Stimulated activated CD8-positive, alpha-beta memory T cell treated with anti-CD3 and anti-CD28 coated beads, Interleukin-7, amount 100 ng/mL, for 1 hour (primary cell): ENCODE measurements at places on chromosomes 2 and 18.

- no peak for DNase-seq
Measured at GRCh38 chr18:74869904-74870863, 272.5 kb downstream of the ZNF407 start.

- no peak for DNase-seq
Measured at GRCh38 chr2:193549661-193550060, 1354.9 kb upstream of the TMEFF2 start.

- DNase-seq = no peak
Measured at GRCh38 chr2:159226608-159227385, 59.7 kb downstream of the WDSUB1 start.

GRCh38 chr2:134218930-134219658, 34.8 kb upstream of the MGAT5 start:
- DNase-seq = no peak

- no peak for DNase-seq
Measured at GRCh38 chr2:55084641-55085040, 34.4 kb upstream of the RTN4 start.

GRCh38 chr2:147033044-147033443, 811.8 kb upstream of the ACVR2A start:
- DNase-seq = no peak

- no peak for DNase-seq
Measured at GRCh38 chr2:86416146-86416545, 25.0 kb upstream of the KDM3A start.

DNA sequence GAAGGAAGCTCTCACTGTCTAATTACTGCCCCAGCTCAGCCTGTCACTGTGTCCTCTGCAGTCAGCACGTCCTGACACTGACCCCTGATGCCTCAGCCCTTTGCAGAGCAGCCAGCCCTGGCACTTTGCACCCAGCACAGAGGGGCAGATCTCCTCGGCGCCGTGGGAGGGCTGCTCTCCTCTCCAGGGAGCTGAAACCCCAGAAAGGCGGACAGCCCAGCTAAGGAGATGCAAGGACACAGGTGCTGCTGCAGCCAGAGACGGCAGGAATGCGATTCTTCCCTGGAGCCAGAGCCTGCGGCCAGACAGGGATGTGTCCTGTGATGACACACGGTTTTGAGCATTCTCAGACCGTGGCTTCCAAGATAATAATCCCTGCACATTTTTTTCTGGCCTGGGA, 34.5 kb upstream of the SIX3 start:
- no peak for DNase-seq

DNA sequence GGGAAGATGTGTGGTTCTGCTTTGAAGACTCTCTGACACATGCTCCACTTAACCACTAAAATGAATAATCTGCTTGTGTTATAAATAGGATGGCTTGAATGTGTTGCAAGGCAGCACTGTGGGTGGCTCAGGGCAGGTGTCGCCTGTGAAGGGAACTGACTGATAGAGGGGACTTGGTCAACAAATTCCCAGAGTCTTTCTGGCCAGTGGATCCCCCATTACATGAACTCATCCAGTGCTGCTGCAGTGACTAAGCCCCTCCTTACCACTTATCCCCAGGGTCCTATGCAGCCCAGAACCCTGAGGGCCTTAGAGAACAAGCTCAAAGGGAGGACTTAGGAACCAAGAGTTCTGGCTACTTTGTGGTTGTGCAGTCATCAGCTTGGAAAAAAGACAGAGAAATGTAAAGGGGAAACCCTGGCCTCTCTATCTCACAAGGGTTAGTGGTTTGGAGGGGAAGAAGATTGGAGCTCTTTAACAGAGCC, 226.2 kb upstream of the TNP1 start:
- no peak for DNase-seq

DNA sequence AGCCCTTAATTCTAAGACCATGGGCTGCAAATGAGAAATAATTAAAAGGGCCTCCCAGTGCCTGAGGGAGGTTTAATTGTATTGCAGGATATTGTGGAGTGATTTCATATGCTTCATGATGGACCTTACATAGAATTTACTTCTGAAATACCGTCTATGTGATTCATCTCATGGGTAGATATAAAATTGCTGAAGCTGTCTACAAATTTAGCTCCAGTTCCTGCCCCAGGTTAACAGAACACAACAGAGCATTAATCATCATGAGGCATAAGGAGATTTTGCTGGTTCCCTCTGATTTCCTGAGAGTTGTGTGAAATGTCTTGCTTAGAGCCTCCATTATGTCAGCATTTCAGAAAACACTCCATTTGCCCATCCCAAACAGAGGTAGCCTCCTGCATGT, 770 bp downstream of the UPP2 start:
- no peak for DNase-seq

- DNase-seq = no peak
Measured at GRCh38 chr2:142865924-142866323, 11.5 kb upstream of the KYNU start.

DNA sequence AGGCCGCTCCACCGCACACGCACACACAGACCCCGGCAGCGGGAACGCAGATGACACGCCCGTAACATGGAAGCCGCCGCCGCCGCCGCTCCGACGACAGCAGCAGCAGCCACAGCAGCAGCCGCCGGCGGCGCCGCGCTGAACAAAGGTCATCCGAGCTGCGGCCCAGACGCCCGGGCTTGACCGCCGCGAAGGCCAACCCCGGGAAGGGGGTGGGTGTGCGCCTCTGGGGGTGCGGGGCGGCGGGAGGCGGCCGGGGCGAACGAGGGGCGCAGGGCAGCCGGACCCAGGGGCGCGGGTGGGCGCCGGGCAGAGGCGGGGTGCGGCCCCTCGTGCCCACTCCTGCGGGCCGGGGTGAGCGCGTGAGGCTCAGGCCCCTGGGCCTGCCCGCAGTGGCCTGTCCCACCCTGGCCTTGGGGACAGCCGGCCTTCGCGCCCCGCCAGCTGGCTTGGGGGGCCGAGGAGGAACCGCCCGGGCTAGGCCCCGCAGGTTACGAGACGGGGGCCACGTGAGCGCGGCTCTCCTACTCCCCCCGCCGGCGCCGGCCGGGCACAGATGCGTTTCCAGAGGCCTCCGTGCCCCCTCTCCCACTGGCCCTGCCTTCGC, 1.0 kb upstream of the ZNF532 start:
- DNase-seq = no peak

DNA sequence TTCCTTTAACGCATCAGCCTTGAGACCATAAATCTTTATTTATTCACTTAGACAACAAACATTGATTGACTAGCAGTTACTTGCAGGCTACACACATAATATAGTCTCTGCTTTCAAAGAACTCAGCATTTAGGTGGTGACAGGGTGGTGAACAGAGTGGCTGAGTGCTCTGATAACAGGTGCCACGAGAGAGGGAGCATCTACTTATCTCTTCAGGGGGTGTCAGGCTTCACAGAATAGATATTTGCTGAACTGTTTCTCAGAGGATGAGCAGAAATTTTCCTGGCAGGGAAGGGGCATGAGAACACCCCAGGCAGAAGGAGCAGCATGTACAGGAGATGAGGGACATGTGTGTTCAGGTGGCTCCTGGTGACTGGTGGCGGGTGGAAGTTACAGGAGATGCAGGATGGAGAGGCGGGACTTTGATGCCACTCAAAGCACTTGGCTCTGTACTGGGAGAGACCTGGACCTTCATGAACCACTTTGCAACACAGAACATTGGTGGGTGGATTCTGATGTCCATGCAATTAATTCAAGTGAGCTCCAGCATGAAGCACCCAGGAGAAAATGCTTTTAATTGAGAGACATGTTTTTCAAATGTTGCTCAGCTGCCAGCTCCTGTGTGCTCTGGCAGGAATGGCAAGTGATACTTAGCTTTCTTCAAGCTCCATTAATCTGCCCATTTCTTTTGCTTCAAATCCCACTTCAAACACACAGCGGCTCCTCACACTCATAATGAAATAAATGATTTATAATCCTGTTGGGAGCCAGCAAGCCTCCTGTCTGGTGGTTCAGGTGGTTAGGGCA, 248.9 kb downstream of the MYCN start:
- DNase-seq = no peak

GRCh38 chr2:239774142-239774462, 251.0 kb downstream of the NDUFA10 start:
- DNase-seq = no peak

DNA sequence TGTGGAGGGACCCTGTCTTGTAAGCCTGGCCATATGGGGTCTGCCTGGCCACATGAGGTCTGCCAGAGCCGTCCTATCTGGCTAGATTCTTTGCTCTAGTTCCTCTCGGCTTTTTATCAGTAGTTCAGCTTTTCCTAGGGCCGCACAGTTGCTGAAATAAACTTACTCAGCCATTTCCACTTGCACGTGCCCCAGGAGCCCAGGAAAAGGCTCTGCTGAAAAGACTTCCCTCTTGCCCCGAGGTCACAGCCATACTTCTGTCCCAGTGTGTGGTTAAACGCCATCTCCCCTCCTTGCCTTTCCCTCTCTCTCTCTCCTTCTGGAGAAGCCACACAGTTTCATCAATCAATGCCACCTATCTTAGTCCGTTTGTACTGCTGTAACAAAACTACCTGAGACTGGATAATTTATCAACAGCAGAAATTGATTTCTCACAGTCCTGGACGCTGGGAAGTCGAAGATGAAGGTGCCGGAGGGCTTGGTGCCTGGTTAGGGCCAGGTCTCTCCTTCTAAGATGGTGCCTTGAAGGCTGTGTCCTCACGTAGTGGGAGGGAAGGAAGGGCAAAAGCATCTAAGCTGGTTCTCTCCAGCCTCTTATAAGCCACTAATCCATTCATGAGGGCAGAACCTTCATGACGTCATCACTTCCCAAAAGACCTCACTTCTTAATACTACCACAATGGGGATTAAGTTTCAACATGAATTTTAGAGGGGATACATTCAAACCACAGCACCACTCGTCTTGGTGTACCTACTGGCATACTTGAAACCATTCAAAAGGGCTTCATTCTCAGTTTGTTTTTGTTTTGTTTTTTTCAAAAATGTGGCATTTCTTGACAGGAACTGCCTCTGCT, 11.2 kb upstream of the GALM start:
- no peak for DNase-seq

GRCh38 chr2:45567974-45568789, 42.9 kb downstream of the SRBD1 start:
- DNase-seq = no peak

- no peak for DNase-seq
Measured at GRCh38 chr2:158729451-158729850, 65.7 kb upstream of the DAPL1 start.
